ENCODE measurements at places on chromosomes 5 and 9.

DNA sequence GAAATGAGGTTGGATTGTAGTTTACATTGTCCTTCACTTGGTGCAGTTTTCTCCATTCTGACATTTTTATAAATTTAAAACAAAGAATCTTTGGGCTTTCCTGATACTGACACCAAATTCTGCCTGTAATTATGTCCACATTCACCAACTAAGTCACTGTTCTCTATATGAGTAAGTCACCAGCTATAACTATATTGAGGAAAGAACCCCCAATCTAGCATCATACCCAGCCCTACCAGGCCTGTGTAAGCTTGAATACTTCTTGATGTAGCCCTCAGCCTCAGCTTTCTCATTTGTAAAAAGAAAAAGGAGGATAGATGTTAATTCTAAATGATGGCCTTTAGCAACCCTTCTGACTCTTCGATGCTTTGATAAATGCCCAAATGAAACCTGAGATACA is 112.7 kb upstream of the FST start:
- no peak for DNase-seq

DNA sequence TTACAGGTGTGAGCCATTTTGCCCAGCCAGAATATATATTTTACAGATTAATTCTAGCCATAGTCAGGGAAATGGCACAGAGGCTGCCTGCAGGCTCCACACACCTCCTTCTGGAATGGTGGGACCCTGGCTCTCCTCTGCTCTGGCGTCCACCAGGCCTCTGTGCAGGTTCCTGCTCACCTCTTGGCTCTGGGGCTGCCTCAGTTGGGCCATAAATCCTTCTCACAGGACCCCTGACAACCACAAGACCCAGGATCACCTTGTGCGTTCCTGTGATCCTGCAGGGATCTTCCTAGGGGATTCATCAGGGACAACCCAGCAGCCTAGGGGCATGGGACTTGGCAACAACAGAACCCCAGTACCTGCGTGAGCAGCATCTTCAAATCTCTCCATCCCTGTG is 93.0 kb upstream of the FSTL4 start:
- DNase-seq, result no peak

DNA sequence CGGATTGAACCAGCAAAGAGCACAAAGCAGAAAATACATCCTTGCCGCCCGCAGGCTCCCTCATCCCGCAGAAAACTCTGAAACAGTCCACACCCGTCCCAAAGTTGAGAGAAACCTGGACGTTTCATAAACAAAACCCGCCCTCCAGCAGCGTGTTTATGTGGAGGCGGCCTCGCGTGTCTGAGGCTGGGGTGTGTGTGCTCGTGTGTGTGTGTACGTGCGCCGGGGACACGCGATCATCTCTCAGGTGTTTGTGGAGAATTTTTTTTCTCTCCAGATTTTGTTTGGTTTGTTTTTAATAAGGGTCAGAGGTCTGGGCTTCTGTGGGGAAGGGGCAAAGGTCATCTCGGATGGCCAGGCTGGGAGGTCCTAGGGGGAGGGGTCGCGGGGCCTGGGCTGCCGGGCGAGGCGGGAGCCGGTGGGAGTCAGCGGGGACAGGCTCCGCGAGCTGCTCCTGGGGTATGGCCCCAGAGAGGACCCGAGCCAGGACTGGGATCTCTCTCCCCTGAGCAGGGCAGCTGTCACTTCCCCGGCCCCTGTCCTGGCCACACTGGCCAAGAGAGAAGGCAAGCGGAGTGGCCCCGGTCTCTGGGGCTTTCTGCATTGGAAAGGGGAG is 206.4 kb downstream of the C9orf50 start:
- no peak for DNase-seq

- DNase-seq, result no peak
Observed at GRCh38 chr9:106039151-106039935, 345.0 kb downstream of the TMEM38B start.

GRCh38 chr9:94909965-94910730 is 183.6 kb downstream of the AOPEP start:
- DNase-seq, result no peak

GRCh38 chr9:99392986-99393385 is 170.9 kb downstream of the SEC61B start:
- DNase-seq, result no peak

GRCh38 chr9:75669721-75670120 is 220.8 kb upstream of the PCSK5 start:
- no peak for DNase-seq
